ENCODE measurements at places on chromosomes 3 and 15.

DNA sequence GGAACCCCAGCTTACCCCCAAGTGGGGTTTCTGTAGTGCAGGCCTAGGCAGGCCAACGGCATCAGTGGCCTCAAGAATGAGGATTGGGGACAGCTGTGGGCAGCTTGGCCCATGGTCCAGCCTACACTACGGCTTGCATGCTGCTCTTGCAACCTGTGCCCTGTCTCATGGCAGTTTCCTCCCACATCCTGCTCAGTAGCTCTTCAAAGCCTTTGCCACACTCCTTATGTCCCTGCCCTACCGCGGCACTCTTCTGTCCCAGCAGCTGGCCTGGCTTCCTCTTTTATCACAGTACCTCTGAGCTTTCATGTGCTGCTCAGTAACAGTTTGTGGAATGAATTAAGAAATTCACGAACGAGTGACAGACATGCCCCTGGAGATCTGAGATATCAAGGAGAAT, 431.0 kb downstream of the EPHB1 start:
- H3K27me3 ChIP-seq, result no peaks in the 10 kb centered on the region
- no peak overlapping the region for H3K4me3 ChIP-seq
- no peak for DNase-seq
- H3K36me3 ChIP-seq, result no peaks in the 10 kb centered on the region
- no peak overlapping the region for H3K27ac ChIP-seq
- H3K4me1 ChIP-seq, result no peaks in the 10 kb centered on the region

DNA sequence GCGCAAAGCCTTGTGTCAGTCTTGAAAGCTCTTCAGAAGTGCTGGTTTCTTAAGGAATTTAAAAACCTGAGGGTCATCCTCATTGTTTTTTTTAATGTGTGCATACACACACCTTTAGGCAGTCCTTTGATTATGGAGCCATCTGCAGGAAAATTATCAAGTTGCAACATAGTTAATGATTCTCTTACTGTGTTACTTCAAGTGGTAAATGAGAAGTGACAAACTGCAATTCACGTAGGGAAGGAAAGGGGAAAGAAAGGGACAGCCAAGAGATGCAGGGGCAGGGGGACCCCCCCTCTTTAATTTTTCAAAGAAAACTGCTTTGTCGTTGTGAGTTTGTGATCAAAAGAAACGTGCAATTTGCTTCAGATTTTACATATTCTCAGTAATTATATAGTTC, 162.4 kb upstream of the CGNL1 start:
- no peak overlapping the region for H3K4me3 ChIP-seq
- H3K4me1 ChIP-seq, result peaks cover 26% of the 10 kb centered on the region
- H3K27ac ChIP-seq, result no peak overlapping the region
- H3K27me3 ChIP-seq, result no peaks in the 10 kb centered on the region
- DNase-seq, result no peak
- H3K36me3 ChIP-seq, result peaks cover 3% of the 10 kb centered on the region

DNA sequence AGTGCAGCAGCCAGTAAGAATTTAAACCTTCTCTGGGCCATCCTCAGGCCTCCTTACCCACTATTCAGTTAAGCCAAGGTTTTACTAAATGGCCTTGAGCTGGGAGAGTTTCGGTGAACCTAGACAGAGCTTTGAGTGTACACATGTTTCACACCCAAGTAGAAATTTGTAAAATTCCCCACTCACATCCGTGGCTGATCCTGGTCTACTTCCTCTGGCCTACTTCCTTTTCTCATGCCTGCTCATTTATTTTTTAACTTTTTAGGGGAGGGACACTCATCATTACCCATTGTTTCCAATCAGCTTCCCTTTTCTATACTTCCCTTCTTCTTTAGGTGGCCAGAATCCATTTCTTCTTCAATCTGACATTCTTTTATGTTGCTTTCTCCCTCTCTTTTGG, 7.6 kb downstream of the CX3CR1 start:
- no peak overlapping the region for H3K27ac ChIP-seq
- peak overlapping the region; percentile 39 for H3K4me3 ChIP-seq
- H3K4me1 ChIP-seq, result peaks cover 65% of the 10 kb centered on the region
- DNase-seq, result no peak

- DNase-seq, result no peak
- no peak overlapping the region for H3K4me3 ChIP-seq
- H3K27ac ChIP-seq, result no peak overlapping the region
Measured at GRCh38 chr3:169456900-169457299, 206.6 kb downstream of the MECOM start.

DNA sequence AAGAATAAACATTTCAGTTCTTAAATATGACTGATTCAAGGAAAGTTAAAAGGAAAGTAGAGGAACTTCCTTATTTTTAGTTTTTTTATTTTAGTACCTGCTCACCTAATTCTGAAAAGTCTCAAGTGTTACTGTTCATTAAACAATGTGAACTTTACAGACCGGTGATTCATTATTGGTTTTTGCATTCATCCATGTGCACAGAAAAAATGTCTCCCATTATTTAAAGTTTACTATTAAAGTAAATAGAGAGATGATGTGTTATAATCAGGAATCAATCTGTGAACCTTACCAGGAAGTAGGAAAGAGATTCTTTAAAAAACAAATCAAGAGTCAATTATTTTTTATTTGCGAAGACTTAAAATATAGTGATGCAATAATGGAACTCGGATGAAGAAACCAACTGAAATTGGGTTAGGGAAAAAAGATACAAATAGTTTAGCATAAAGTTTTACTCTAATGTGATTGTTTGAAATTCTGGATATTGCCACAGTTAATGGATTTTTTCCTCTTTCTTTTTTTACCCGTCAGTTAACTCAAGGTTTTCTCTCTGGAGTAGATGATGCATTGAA, 119.4 kb upstream of the SAMMSON start:
- no peak for DNase-seq
- no peak overlapping the region for H3K27ac ChIP-seq
- H3K36me3 ChIP-seq, result no peaks in the 10 kb centered on the region
- H3K27me3 ChIP-seq, result no peaks in the 10 kb centered on the region
- no peaks in the 10 kb centered on the region for H3K4me1 ChIP-seq
- H3K4me3 ChIP-seq, result no peak overlapping the region

- peak overlapping the region; percentile 69 for H3K27ac ChIP-seq
- H3K27me3 ChIP-seq, result no peaks in the 10 kb centered on the region
- peaks cover 51% of the 10 kb centered on the region for H3K4me1 ChIP-seq
- H3K4me3 ChIP-seq, result peak overlapping the region; percentile 49
- H3K36me3 ChIP-seq, result peaks cover 4% of the 10 kb centered on the region
- peak; percentile 16 for DNase-seq
Measured at GRCh38 chr3:11601446-11602238, 42.1 kb downstream of the VGLL4 start.

GRCh38 chr3:186452517-186452916, 90.5 kb upstream of the DGKG start:
- no peak overlapping the region for H3K4me3 ChIP-seq
- no peaks in the 10 kb centered on the region for H3K36me3 ChIP-seq
- H3K4me1 ChIP-seq, result no peaks in the 10 kb centered on the region
- no peaks in the 10 kb centered on the region for H3K27me3 ChIP-seq
- no peak overlapping the region for H3K27ac ChIP-seq

- H3K36me3 ChIP-seq, result no peaks in the 10 kb centered on the region
- peaks cover 4% of the 10 kb centered on the region for H3K27me3 ChIP-seq
- H3K4me3 ChIP-seq, result no peak overlapping the region
Measured at GRCh38 chr15:59590027-59590426, 21.6 kb upstream of the GCNT3 start.

DNA sequence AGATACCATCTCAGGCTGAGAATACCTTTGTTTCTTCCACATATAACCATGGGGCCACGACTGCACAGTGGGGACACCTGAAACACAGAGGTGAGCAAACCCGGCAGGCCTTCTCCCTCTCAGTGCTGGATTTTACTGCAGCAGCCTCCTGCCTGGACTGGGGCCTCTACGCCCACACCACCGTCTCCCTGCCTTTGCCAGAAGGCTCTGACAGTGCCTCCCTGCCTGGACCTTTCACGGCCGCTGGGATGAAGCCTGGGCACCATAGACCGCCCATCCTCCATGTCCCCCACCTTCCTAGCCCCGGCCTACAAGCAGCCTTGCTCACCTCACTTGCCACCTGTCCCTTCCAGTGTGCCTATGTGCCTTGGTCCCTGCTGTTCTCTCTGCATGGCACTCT, 214.3 kb downstream of the NFKBIZ start:
- no peaks in the 10 kb centered on the region for H3K27me3 ChIP-seq
- no peak for DNase-seq
- peaks cover 12% of the 10 kb centered on the region for H3K4me1 ChIP-seq
- H3K27ac ChIP-seq, result no peak overlapping the region
- H3K36me3 ChIP-seq, result no peaks in the 10 kb centered on the region

DNA sequence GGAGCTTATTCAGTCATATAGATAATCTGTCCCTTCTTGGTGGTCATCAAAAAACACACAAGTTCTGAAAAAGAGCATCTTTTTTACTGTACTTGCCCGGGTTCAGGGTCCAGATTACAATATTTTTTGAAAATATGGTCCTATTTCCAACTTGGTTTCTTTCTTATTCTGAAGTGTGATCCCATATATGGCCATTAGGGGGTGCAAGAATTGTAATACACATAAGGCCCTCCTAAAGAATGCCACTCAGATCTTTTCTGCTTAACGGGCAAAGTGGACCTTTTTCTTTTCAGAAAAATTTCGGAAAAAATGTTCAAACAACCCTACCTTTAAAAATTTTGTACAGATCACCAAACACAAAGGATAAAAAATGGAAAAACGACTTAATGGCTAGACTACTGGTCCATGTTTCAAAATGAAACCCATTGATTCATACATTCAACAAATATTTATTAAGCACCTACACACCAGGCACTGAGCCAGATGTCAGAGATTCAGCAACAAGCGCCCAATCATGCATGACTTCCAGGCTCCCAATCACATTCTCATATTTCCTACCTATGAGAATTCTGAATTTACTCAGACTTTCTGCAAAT, 102.0 kb upstream of the MYRIP start:
- peak; percentile 1 for DNase-seq
- no peaks in the 10 kb centered on the region for H3K36me3 ChIP-seq
- no peaks in the 10 kb centered on the region for H3K4me1 ChIP-seq
- no peak overlapping the region for H3K4me3 ChIP-seq
- H3K27me3 ChIP-seq, result peaks cover 17% of the 10 kb centered on the region

DNA sequence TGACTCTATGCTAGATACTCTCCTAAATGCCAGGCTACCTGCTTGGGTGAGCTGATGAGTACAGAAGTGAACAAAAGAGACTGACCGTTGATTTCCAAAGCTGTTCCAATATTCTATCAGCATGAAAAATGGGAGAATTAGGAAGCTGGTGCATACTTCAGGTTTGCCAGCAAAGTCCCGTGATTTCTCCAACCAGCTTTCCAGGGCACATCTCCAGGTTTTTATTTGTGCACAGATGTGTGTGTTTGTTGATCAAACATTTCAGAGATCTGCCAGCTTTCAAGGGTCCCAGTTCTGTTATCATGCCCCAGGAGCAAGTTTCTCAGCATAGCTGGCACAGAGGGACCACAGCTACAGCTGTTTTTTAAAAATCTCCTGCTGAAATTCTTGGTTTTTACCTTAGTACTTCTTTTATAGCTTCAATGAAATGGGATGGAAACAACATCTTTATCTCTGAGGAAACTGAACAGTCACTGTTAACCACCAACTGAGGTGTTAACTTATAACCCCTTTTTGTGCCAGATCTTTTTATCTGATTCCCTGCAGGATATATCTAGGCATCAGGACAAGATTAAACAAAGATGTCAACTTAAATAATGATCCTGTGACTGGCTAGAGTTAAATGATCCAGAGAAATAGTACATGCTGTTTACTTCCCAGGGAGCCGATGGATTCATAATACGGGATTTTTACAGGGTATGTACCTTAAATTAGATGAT, 380.8 kb downstream of the GRM7 start:
- no peak overlapping the region for H3K27ac ChIP-seq
- H3K4me3 ChIP-seq, result no peak overlapping the region
- DNase-seq, result no peak
- no peaks in the 10 kb centered on the region for H3K4me1 ChIP-seq
- H3K36me3 ChIP-seq, result no peaks in the 10 kb centered on the region

DNA sequence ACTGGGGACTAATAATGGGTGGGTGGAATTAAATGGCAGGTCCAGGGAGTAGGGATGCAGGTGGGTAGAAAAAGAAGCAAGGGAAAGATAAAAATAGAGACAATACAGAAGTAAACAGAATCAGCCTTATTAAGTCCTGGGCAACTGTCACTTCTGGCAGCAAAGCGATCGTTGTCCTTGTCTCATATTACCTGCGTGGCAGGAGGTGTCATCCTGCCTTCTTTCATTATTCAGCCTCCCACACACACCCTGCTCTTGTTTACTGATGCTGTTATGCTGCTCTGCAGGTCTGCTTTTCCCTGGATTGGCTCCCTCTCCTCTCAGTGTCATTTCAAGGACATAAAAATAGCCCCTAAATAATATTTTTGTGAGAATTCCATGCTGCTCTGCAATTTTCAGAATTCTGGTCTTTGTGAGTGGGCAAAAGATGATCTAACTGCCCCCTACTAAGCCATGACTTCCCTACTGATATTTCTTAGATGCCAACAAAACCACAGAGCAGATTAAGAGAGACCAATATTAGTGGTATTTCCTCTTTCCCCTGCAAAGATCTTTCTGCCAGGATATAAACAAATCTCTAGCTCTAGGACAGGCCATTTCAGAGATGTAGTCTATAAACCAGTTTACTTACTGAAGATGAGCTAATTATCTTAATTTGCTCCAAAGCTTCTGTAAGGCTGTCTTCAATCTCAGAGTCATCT, 8.5 kb downstream of the VEPH1 start:
- H3K36me3 ChIP-seq, result no peaks in the 10 kb centered on the region
- no peak for DNase-seq
- peaks cover 23% of the 10 kb centered on the region for H3K27me3 ChIP-seq
- no peak overlapping the region for H3K4me3 ChIP-seq

GRCh38 chr3:81764665-81765064, 3.2 kb upstream of the GBE1 start:
- H3K27ac ChIP-seq, result no peak overlapping the region
- no peak for DNase-seq
- no peaks in the 10 kb centered on the region for H3K36me3 ChIP-seq
- no peaks in the 10 kb centered on the region for H3K27me3 ChIP-seq
- H3K4me3 ChIP-seq, result no peak overlapping the region

GRCh38 chr3:165852191-165852590, 15.0 kb upstream of the BCHE start:
- no peak overlapping the region for H3K4me3 ChIP-seq
- H3K4me1 ChIP-seq, result no peaks in the 10 kb centered on the region
- no peaks in the 10 kb centered on the region for H3K36me3 ChIP-seq

- no peak overlapping the region for H3K27ac ChIP-seq
- H3K4me1 ChIP-seq, result peaks cover 68% of the 10 kb centered on the region
- H3K27me3 ChIP-seq, result no peaks in the 10 kb centered on the region
- H3K4me3 ChIP-seq, result peak overlapping the region; percentile 91
- DNase-seq, result no peak
Measured at GRCh38 chr15:34338347-34338746, 766 bp upstream of the SLC12A6 start.

DNA sequence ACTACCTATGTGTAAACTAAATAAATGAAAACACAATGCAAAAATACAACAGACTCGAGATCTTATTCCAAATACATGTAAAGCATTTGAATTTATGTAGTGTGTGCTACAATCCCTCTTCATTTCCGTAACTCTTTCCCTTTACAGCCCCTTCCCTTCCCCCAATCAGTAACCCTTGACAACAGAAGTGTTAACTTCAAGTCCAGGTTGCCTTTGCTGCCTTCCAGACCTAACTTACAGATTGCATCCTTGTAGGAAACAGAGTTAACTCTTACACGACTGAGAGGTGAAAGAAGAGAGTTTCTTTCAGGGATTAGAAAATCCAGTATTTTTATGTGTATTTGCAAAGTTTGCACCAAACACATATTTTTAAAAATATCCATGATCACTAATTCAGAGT, 1.4 kb upstream of the ROBO1 start:
- H3K27ac ChIP-seq, result no peak overlapping the region
- no peaks in the 10 kb centered on the region for H3K4me1 ChIP-seq
- no peaks in the 10 kb centered on the region for H3K36me3 ChIP-seq
- H3K4me3 ChIP-seq, result no peak overlapping the region

Data from naive thymus-derived CD8-positive, alpha-beta T cell (primary cell).